ENCODE measurements at places on chromosomes 13 and 19.

DNA sequence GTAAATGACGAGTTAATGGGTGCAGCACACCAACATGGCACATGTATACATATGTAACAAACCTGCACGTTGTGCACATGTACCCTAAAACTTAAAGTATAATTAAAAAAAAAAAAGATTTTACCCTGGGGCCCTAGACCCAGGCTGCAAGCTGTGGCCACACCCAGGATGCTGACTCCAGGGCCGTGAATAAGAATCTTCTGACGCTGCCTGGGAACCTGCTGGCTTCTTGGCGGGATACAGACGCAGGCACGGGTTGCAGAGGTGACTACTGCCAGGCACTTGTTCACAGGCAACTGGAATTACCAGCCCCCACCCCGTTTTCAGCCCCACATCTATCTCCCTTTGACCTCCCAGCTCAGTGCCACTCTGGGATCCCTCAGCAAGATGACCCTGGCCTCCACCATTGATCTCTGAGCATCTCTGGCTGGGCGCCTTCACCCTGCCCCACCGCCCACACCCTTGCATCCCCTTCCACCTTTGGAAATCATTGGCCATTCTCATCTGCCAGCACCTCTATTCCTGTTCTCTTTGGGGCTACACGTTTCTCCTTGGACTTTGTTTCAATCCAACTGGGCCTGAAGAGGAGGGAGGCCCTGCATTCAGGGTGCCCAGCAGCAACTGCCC lies 21.1 kb upstream of the CFAP97D2 start:
- no peak for DNase-seq

DNA sequence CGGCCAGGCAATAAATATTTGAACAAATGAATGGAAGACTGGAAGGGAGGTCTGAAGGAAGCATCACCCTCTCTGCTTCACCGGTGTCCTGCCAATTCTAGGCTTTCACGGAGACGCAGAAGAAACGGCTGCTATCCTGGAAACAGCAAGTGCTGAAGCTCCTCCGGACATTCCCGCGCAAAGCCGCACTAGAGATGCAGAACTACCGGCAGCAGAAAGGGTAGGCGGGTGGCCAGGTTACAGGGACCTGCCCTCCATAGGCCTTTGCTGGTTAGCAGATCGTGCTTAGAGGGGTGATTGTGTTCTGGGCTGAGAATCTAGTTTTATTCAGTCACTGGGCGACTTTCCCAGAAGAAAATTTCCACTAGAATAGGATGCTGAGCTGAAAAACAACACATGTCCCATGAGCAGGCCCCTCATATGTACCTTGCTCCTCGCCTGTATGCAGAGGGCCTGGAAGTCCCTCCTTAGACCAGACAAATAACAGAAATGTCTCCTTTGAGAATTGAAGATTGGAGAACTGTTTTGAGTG lies 11.0 kb downstream of the PAF1 start:
- no peak for DNase-seq

DNA sequence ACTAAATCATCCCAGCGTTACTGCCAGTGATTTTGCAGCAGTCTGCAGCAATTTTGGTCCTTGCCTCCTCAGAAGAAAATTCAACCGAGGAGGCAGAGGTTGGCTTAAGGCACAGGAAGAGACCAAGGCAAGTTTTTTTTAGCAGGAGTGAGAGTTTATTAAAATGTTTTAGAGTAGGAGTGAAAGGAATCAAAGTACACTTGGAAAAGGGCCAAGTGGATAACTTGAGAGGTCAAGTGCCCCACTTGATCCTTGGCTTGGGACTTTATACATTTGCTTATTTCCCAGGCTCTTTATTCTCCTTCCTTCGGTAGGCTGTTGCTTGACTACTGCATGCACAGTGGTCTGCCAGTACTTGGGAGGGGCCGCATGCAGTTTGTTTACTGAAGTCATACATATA lies 2.9 kb upstream of the ZNF134 start:
- no peak for DNase-seq

GRCh38 chr19:378706-379105 lies 30.2 kb downstream of the C2CD4C start:
- no peak for DNase-seq

DNA sequence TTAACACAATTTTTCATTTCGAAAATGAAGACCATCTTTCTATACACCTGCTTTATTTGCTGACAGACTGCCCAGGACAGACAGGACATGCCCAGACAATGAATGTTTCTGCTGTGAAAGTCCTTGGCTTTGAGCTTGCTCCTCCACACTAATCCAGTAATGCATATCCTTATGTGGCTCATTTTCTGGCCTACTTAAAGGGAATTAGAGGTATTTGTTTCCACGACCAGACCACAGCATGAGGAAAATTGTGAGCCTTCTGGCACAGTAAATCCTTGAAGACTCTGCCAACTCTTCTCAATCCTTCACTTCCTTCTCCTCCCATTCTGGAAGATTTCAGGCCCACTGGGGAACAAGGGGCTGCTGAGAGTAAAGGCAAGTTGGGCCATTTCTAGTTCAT lies 25.7 kb downstream of the CCDC70 start:
- no peak for DNase-seq
